ENCODE measurements at places on chromosomes 3 and 15.
A peak's percentile ranks its signal among the peaks of the same experiment; 100 is the strongest.

- no peak for DNase-seq
Observed at GRCh38 chr15:52207191-52207590, 16.0 kb upstream of the GNB5 start.

DNA sequence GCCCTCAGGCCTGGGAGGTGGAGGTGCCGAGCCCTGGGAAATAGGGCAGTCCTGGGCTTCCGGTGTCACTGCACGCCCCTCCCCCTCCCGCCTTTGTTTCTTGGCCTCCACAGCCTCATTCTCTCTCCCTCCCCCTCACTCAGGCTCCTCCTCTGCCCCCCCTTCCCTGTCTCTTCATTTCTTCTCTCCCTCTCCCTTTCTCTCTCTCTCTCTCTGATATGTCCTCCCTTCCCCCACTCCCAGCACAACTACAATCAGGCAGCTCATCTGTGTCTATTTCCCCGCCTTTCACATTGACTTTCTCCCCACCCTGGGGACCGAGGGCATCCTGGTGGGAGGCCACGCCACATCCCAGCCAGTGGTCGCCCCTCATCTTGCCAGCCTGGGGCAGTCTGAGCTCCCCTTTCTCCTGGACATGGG lies 40.2 kb downstream of the IDH2 start:
- peak; percentile 49 for DNase-seq

- DNase-seq: peak; percentile 18
Observed at GRCh38 chr3:119497820-119498185, 544 bp upstream of the TIMMDC1 start.

- DNase-seq: no peak
Observed at GRCh38 chr15:96264351-96264798, 66.1 kb upstream of the NR2F2 start.

DNA sequence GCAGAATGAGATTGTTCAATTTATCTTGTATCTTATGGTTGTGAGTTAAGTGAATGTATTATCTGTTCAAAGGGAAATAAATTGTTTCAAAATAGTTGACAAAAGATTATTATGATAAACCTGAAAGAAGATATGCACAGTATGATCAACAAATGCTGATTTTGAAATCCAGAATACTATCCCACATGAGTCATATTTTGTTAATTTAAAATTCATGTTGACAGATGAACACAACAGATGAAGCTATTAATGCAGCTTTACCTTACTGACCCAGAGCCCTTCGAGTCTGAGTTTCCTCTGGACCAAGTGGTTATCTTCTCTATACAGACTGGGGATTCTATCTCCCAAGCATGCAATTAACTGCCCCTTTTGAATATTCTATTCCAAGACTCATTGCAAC lies 482.8 kb downstream of the FGF12 start:
- no peak for DNase-seq

DNA sequence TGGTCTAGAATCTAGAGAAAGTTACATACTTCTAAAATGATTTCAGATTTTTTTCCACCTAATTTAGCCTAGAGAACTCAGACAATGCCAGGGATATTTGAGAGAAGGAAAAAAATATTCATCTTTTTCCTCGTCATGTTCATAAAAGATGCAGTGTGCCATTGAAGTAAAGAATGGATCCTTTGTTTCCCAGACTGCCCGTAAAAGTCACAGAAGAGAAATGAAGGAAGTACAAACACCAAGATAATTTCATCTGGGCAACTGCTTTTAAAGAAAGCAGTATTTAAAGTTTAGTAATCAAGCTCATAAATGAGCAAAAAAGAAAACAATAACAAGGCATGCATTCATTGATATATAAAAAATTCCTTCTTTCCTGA lies 47.2 kb downstream of the TTC23 start:
- DNase-seq: no peak

DNA sequence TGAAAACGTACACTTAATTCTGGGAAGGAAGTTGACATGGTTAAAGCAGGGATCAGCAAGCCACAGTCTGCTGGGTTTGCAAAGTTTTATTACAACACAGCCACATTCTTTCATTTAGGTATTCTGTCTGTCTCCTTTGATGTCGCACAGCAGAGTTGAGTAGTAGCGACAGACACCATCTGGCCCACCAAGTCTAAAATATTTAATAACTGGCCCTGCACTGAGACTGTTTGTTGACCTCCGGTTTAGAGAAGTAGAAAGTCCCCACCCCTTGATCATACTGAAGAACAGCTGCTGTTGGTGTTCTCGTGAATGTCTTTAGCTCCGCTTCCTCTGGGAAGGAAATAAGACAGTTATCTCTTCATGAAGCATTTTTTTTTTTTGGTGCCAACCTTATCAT lies 66.2 kb downstream of the MCTP2 start:
- DNase-seq: no peak

- DNase-seq: no peak
Observed at GRCh38 chr3:49500732-49501609, 30.9 kb downstream of the DAG1 start.

Data from endothelial cell (in vitro differentiated cells).